Bronchial epithelial cell (primary cell): ENCODE measurements at places on chromosomes 1 and 21.

DNA sequence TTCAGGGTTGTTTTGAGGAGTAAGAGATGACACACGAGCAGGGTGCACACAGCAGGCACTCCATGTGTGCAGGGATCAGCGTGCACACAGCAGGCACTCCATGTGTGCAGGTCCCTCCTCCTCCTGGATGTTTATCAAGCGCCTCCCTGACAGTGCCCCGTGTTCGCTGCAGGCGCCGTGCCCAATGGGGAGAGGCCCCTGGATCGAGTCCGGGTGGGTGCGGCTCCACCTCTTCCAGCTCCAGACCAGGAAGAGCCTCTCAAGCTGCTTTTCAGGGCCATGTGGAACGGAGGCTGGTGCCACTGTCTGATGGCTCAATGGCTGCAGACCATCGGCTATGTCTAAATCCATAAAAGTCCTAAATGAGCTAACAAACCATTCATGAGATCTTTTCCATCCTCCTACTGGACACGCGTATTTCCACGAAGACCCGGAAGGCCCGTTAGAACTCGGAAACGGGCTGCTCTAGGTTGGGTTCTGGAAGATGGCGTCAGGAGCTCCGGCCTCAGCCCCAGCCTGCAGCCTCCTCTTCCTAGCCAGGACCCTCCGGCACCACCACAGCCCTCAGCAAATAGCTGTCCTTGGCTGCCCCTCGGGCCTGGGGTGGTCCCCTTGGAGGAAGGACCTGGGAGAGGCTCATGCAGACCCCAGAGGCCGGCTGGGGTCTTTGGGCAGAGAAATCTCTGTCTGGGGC lies 36.0 kb downstream of the RRP1 start:
- no peak for DNase-seq

- DNase-seq, result no peak
Observed at GRCh38 chr1:1894354-1895059, 3.6 kb upstream of the GNB1 start.

DNA sequence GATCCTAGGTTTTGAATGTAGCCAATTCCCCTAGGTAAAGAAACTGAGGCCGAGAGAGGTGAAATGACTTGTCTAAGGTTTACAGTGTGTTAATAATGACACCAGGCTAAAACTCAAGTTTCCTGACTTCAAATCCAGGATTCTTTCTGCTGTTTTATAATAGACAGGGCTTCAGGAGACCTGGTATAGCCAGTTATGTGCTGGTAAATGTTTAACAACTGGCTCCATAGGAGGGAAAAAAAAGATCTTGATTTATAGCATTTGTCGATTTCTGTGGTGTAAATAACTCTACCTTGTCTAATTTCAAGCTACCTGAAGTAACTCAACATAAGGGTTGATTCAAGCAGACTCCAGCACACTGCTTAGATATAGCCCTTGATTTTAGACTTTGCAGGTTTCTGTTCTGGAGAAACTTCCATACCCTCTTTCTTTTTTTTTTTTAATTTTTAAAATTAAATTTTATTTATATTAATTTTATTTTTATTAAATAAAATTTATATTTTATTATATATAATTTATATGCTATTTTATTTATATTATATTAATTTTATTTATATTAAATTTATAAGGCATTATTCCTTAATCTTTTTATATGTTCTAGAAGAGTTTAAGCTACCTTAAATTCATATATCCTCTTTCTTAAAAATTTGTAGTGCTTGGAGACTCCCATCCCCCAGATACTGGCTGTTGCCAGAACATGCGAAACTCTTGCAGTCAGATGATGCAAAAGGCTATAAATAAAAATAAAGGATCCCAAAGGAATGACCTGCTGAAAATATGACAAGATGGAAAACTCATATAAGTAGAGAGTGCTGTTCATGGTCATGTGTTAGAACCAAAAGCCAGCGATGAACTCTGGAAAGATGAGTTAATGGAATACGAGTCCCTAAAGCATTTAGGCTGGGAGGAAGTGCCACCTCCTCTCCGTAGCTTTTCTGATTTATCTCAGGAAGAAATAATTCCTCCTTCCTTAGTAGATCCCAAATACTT lies 35.4 kb upstream of the SRSF10 start:
- DNase-seq, result no peak

GRCh38 chr1:182426442-182427430 lies 23.2 kb upstream of the RGSL1 start:
- DNase-seq, result no peak

GRCh38 chr1:66231217-66231616 lies 302.7 kb upstream of the SGIP1 start:
- DNase-seq, result peak; percentile 76

- DNase-seq, result no peak
Observed at GRCh38 chr21:40331172-40331571, 463.9 kb downstream of the PCP4 start.

- no peak for DNase-seq
Observed at GRCh38 chr1:13764588-13765332, 64.8 kb downstream of the PRDM2 start.

DNA sequence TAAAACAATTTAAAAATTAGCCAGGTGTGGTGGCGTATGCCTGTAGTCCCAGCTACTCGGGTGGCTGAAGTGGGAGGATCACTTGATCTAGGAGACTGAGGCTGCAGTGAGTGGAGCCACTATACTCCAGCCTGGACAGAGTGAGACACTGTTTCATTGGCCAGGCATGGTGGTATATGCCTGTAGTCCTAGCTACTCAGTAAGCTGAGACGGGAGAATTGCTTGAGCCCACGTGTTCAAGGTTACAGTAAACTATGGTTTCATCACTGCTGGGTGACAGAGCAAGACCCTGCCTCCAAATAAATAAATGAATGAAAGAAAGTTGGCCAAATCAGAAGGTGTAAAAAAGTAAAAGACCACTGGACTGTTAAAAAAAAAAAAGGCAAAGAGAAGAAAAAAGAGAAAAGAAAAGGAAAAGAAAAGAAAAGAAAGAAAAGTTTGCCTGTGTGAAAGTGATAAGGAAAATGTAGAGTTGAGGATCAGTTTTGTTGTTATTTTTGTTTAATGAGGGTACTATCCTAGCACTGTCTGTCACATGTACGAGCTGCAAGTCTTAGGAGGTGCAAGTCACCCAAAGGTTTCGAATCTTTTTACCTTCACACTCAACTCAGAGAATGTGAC lies 52.3 kb downstream of the LUZP1 start:
- no peak for DNase-seq

DNA sequence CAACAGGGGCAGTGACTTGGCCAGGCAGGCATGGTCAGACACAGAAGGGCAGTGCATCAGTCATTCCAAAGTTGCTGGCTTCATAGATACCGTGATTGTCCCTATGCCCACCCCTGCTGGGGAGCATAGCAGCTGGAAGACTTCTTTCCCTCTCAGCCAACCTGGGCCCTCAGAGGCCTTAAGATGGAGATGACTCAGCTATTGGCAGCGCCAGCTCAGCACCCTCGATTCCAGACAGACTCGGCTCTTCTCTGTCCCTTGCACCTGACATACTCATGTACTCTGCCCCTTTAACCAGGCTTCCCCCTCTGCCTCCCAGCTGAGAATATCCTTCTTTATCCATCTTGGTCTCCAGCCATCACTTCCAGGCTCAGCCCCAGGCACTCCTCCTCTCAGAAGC lies 16.8 kb downstream of the SLAMF8 start:
- DNase-seq, result no peak

DNA sequence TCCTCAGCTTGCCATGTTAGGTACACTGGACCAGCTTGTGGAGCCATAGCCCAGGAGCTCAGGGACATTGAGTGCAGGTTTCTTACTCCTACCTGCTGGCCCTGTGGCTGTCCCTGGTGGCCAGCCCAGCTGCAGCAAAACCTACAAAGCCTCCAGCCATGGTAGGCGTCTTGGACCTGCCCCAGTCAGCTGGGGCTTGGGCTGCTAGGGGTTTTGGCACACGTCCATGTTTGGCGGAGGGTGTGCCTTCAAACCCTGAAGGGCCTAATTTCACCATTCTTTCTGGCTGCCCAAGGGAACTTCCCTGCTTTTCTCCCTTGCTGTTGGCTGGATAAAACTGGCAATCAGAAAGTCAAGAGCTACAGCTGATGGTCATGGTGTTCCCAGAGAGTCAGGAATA lies 25.4 kb downstream of the HMGCS2 start:
- DNase-seq, result no peak

DNA sequence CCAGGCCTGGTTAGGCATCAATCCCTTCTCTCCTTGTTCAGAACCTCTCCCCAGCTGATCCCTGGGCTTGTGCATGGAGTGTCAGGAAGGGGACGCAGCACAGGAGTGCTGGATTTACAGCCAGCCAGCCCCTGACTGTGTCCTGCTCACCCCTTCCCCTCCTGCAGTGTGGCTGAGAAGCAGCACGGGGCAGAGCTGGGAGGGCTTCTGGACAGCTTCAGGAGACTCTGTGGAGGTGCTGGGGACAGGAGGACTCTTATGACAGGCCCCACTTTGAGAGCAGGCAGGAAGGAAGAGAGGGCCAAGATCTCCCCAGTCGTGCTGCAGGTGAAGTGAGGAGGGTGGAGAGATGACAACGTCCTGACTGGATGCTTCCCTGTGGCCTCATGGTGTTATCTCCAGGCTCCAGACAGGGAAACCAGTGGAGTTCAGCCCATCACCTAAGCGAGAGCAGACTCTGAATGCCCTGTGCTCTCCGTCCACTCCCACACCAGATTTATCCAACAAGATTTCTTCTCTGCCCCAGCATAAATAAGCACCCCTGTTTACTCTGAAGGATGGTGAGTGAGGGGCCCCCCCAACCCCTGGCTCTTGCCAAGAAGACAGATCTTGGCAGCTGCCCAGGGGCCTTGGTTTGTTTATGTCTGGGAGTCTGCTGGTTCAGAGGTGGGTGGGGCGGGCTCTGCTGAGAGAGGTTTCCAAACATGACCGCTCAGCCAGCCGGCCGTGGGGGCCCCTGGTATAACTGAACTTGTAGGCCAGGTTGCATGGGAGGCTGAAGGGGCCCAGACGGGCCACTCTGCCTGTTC lies 21.3 kb downstream of the TMCC2 start:
- DNase-seq, result no peak

DNA sequence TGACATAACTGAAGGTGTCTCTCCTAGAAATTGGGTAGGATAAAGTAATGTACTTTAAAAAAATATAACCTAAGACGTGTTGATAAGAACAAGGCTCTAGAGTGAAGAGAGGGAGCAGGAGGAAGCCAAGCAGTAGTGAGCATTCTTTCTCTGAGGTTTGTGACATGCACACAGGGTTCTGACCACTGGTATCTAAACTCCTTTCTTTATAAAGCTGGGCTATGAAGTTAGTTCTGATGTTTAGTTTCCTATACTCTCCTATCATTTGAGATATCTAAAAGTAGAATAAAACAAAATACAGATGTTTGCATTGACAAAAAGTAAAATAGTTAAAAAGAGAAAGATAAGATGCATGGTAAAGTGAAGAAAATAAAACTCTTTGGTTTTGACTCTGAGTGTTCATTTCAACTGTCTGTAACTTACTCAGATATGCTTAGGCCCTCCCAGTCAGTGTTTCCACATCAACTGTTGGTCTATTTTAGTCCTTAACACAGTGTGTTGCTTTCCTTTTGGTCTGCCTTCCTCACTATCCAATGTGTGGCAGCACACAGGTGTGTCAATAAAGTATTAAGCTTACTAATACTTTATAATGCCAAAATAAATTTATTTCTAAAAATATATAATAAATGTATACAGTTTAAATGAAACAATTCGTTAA lies 543.5 kb downstream of the PTPRC start:
- no peak for DNase-seq

DNA sequence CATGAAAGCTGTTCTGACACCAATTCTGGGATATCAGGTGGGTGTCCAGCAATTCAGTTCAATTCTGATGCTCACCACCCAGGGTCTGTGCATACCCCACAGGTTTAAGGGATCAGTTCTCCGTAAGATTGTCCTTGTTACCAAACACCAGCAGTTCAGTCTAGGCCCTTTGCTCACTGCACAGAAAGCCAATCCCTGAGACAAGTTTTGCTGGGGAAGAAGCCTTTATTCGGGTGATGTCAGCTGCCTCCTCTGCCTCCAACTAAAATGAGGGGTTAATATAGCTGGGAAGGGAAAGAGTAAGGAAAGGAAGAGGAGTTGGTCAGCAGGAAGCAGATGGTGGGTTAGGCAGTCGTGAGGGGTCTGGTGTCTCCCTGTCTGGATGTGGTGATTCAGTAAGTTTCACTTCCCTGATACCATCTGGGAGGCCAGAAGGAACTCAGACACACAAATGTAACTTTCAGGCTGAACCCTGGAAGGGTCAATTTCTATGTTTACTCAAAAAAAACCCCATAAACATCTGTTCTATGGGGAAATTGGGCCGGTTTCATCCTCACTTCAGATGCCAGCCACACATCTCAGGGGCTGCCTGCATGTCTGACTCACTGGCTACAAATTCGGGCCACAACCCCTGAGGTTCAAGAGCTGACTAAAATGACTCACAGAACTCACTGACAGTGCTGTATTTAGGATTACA lies 83.3 kb upstream of the PGBD5 start:
- DNase-seq, result peak; percentile 86

- no peak for DNase-seq
Observed at GRCh38 chr1:199301472-199302217, 662.8 kb downstream of the PTPRC start.

DNA sequence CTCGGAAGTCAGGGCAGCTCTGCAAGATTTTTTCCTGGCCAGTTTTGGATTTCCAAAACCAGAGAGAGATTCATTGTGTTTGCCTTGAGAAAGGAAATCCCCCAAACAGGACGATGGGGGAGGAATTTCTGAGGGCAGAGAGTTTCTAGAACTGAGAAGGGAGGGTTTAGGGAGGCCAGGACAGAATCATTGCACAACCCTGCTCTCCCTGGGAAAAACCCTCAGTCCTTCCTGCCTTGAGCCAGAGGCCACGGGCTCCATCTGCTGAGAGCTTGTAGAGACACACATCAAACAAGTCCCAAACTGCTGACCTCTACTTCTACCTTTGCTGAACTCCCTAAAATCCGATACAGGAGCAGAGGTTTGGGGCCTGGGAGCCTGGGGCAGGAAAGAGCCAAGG lies 99.7 kb downstream of the NMNAT2 start:
- DNase-seq, result peak; percentile 87

GRCh38 chr21:23601549-23601948 lies 2005.7 kb downstream of the MRPL39 start:
- DNase-seq, result no peak

- no peak for DNase-seq
Observed at GRCh38 chr1:65793359-65793732, 651 bp downstream of the PDE4B start.
